ENCODE measurements at places on chromosomes 1 and 21.

DNA sequence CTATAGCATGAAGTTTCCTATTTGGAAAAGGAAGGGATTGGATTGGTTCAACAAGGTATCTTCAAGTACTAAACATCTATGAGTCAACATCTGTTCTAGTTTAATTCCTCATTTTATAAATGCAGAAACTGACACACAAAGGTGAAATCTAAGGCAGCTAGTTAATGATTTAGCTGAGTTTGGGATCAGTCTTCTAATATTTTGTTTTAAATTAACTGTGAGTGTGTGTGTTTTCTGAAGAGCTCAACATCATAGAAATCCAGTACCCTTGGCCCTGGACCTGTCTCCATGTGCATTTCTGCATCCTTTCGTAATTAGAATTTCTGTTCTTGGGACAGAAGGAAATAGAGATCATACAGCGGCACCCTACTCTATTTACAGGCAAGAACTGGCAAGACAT lies 105.9 kb downstream of the RGS2 start:
- DNase-seq: no peak

DNA sequence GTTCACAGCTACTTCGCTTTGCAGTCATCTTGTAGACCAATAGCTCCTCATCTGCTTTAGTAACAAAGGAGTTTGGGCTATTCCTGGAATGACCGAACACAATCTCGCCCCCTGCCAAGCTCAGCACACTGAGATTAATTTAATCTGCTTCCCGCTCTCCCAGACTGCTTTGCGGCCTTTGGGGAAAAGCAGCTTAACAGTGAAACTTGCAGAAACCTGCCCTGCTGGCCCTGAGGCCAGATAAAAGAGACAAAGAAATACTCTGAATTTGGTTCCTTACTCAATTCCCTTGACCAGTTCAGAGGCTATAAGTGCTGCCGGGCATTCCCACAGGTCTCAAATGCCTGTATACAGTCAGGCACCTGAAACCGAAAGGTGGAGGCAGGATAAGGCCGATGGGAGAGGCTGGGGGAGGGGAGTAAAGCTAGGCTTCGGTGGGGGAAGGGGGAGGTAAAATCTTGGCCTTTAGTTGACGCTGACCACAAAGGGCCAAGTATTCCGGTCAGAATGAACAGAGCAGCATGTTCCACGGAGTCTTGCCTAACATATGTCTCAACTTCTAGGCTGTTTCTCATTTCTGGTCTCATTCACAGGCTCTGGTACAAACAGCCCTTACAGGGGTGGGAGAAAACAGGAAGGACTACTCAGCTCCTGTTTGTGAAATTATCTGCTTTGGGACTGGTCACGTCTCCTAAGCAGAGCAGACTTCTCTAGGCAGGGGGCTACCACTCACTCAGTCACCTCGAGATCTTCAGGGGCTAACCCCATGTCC lies 17.7 kb upstream of the A3GALT2 start:
- DNase-seq: no peak

- DNase-seq: no peak
Measured at GRCh38 chr1:150146849-150147542, 2.7 kb upstream of the PLEKHO1 start.

DNA sequence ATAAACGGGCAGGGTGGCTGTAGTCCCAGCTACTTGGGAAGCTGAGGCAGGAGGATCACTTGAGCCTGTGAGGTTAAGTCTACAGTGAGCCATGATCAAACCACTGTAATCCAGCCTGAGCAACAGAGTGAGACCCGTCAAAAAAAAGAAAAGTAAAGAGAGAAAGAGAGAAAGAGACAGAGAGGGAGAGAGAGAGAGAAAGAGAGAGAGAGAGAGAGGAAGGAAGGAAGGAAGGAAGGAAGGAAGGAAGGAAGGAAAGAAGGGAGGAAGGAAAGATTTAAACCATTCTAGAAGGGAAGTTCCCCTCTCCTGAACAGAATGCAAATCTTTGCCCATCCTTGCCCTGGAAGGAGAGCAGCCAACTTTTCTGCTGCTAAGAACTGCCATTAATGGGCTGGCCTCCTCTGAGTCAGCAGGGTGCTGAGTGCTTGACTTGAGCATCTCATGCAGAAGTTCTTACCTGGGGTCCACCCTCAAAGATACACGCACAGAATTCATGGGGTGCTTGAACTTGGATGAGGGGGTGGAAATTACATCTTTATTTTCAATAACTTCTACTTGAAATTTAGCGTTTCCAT lies 24.5 kb upstream of the TARDBP start:
- no peak for DNase-seq

DNA sequence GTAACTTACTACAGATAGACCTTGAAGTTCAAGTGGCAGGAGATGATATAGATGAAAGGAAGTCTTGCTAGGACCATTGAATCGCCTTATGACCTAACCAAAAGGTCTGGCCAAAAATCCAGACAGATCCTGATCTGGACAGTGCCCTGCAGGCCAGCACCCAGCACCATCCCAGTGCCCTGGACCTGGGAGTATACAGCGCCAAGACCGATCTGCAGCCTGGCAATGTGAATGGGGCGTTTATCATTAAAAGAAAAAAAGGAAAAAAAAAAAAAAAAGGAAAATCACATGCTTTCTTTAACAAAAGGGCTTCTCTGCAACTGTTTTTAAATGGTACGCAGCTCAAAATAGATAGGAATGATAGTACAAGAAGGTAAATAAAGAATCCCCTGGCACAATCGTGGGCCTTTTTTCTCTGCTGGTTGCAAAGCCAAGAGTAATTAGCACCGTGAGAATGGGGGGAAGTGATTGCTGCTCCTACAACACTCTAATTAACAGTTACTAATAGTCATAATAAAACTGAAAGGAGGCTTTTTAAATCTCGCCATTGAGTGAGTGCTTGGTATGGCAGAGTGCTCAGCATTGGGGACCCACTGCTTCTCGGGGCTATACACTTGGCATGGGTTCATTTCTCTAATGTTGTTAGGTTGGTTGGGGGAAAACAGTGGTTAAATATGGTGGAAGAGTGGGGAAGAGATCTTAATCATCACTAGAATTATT lies 146.7 kb downstream of the KAZN start:
- no peak for DNase-seq

GRCh38 chr1:174569240-174569639 lies 121.5 kb downstream of the GPR52 start:
- no peak for DNase-seq

- DNase-seq: no peak
Measured at GRCh38 chr21:43881935-43882334, 16.9 kb downstream of the AGPAT3 start.

DNA sequence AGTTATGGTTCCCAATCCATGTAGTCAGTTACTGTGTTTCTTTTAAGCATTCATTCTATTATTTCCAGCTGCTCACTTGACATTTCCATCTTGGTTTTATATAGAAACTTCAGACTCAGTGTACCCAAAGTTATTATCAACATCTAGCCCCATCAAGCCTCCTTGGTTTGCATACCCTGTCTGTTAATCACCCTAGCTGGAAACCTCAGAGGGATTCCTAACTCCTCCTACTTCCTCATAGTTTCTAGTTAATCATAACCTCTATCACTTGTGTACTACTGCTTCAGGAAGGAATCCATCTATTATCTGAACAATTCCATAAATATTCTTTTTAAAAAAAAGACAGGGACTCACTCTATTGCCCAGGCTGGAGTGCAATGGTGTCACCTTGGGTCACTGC lies 293.3 kb downstream of the SDCCAG8 start:
- no peak for DNase-seq

GRCh38 chr1:1431845-1432273 lies 3.6 kb upstream of the VWA1 start:
- no peak for DNase-seq

GRCh38 chr1:49052102-49052501 lies 275.4 kb upstream of the BEND5 start:
- DNase-seq: no peak

GRCh38 chr1:75124510-75124909 lies 9.7 kb upstream of the LHX8 start:
- no peak for DNase-seq

DNA sequence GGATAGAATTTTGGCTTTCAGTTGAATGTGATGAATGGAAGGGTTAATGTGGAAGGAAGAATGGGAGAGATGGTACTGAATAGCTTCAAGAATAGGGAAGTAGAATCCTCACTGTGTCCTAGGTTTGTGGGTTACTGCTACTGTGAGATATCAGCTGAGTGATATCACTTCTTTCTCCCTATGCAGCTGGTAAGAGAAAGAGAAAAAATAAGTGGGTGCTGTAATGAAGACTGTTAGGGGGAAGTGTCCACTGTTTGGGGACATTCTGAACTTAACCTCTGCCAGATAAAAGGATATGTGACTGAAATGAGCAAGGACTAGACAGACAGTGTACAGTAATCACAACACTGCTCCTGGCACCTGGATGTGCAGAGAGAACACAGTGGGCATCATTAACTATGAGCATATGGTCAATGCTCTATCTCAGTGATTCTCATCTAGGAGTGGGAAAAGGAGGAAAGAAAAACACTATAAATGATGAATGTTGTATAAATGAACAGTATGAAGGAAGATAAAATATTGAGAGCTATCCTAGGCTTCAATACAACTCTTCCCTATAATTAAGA lies 25.6 kb upstream of the MOB3C start:
- no peak for DNase-seq

- no peak for DNase-seq
Measured at GRCh38 chr1:204641455-204641854, 44.1 kb downstream of the LRRN2 start.

- DNase-seq: no peak
Measured at GRCh38 chr21:19048098-19048672, 644.6 kb upstream of the TMPRSS15 start.

- DNase-seq: peak; percentile 63
Measured at GRCh38 chr1:1540090-1540817, at the start of gene TMEM240. Gene TMEM240, minus strand, starts transcription at chr1:1540624. Its CDS starts 278 bp downstream, at chr1:1540346.

DNA sequence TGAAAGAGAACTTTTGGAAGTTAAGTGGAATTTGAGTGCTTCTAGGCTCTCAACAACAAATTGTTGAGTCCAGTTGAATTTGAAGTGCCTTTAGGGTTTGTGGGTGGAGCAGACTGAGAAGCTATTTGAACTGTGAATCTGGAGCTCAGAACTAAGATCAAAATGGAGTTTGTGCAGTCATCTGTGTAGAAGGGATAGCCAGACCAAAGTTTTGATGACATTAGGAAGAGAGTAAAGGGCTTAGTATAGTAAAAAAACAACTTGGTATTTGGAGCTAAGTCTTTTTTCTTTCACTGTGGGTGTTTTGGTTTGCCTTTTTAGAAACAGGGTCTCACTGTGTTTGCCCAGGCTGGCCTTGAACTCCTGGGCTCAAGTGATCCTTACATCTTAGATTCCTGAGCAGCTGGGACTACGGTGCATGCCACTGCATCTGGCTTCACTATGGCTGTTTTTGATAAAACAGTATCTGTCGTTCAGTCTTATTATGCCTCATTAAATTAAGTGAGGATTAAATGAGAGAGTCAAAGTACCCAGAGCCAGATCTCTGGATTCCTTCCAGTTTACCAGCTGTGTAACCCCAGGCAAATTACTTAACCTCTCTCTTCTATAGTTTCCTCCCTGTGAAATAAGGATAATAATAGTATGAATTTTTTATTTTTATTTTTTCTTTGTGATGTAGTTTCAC lies 20.0 kb downstream of the HDAC1 start:
- no peak for DNase-seq

DNA sequence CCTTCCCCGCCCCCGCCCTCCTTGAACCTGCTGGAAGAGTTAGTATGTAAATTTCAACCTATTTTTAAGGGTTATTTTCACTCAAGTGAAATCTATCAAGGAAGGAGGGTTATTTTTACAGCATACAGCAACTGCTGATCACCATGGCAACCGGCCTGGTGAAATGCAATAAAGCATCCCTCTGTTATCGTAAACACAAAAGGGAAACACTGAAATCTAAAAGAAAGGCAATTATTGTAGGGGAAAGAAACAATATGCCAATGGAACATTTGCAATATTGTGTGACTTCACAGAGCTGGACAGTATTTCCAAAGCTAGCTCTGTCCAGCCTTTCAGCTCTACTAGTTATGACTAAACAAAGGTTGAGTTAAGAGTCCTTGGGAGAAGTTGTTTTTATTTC lies 588.3 kb upstream of the PBX1 start:
- no peak for DNase-seq

- no peak for DNase-seq
Measured at GRCh38 chr1:8355439-8356255, 37.7 kb downstream of the SLC45A1 start.

- no peak for DNase-seq
Measured at GRCh38 chr1:29271724-29272123, 35.4 kb downstream of the PTPRU start.

GRCh38 chr21:41196993-41197392 lies 29.0 kb downstream of the BACE2 start:
- no peak for DNase-seq

DNA sequence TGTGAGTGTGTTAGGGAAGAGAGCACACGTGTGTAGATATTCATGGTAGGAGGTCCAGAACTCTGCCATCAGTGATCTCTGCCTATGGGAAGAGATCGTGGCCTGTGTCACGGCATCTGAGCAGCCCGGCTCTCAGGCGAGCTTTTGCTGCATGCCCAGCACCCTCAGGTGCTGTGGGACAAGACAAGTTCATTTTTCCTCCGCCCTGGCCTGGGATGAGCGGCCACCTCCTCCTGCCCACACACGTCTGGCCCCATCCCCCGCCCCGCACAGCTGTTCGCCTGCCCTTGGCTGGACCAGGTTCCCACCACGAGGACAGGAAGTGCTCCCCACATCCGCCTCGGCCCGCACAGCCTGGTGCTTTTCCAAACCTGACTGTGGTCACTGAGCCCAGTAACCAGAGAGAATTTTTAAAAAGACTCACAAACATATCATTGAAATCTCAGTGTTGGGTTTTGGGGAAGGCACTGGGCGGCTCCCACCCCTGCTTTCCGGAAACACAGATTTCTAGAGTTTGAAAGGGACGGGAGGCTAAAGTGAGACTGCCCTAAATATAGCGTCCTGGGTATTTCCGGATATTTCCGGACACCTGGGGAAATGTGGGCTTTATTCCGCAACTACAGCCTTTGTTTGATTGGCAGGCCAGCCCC lies 18.0 kb downstream of the BMP8A start:
- no peak for DNase-seq

GRCh38 chr21:36450511-36450910 lies 29.4 kb downstream of the CLDN14 start:
- DNase-seq: no peak

- no peak for DNase-seq
Measured at GRCh38 chr1:86502721-86503405, 34.1 kb downstream of the CLCA1 start.

GRCh38 chr1:108527837-108528236 lies 32.1 kb upstream of the EEIG2 start:
- no peak for DNase-seq

GRCh38 chr1:3649342-3650247 lies at the start of gene WRAP73:
Gene WRAP73, minus strand, starts transcription at chr1:3650103. Its CDS starts 104 bp downstream, at chr1:3649999.
- DNase-seq: peak; percentile 93

- no peak for DNase-seq
Measured at GRCh38 chr1:244226435-244226834, 175.4 kb downstream of the ZBTB18 start.

GRCh38 chr21:39300587-39300986 lies 12.8 kb downstream of the BRWD1 start:
- no peak for DNase-seq

GRCh38 chr1:20099533-20099932 lies 19.8 kb downstream of the PLA2G2D start:
- no peak for DNase-seq
